ENCODE measurements at places on chromosomes 5 and 9. TPM values are rescaled to one million over a fixed set of nuclear protein-coding genes. Genes with fewer than 3 reads are reported as not detected.

Gene UGT3A1
- total RNA-seq, result not detected

Gene OR1Q1
- total RNA-seq, result not detected

GRCh38 chr9:82495884-82496777 lies 507.6 kb downstream of the SPATA31D1 start:
- DNase-seq, result no peak
- H3K36me3 ChIP-seq, result peaks cover 4% of the 10 kb centered on the region
- no peak overlapping the region for H3K27ac ChIP-seq
- no peaks in the 10 kb centered on the region for H3K27me3 ChIP-seq
- H3K4me3 ChIP-seq, result no peak overlapping the region
- H3K4me1 ChIP-seq, result no peaks in the 10 kb centered on the region

DNA sequence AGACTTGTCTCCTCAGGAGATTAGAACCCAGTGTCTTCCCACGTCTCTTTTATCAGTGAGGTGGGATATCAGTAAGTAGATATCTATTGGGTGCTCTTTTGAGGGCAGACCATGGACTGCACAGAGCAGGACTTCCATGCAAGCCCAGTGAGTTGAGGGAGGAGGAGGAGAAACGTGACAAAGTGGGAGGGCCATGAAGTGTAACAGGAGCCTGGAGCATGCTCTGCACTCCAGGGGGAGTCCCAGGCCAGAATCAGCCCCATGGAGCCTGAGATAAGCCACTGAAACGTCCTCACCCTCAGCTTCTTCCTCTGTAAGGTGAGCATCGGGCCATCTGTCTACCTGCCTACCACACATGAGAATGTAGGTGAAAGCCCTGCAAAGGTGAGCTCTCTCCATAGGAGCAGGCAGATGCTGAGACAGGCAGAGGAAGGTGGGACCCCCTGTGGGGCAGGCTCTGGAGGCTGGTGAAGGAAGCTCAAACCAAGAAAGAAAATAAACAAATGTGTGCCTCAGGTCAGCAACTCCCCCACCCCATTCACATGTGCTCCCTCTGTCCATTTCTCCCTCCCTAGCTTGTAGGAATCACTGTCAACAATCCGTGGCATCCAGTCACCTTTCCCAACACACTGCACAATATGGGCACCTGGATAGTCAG lies 87.4 kb downstream of the NRG2 start:
- no peaks in the 10 kb centered on the region for H3K27me3 ChIP-seq
- no peak for DNase-seq
- no peak overlapping the region for H3K27ac ChIP-seq
- H3K4me3 ChIP-seq, result no peak overlapping the region
- H3K4me1 ChIP-seq, result peaks cover 14% of the 10 kb centered on the region

GRCh38 chr5:54845567-54845941 lies 139.8 kb downstream of the ESM1 start:
- no peak overlapping the region for H3K4me3 ChIP-seq
- H3K27me3 ChIP-seq, result no peaks in the 10 kb centered on the region
- no peak for DNase-seq
- H3K4me1 ChIP-seq, result peaks cover 13% of the 10 kb centered on the region

GRCh38 chr5:128353441-128354107 lies 184.5 kb downstream of the FBN2 start:
- H3K36me3 ChIP-seq, result peaks cover 22% of the 10 kb centered on the region
- no peaks in the 10 kb centered on the region for H3K27me3 ChIP-seq
- no peak overlapping the region for H3K4me3 ChIP-seq
- no peak for DNase-seq
- peaks cover 7% of the 10 kb centered on the region for H3K4me1 ChIP-seq

- H3K27me3 ChIP-seq, result no peaks in the 10 kb centered on the region
- no peak overlapping the region for H3K4me3 ChIP-seq
- H3K36me3 ChIP-seq, result no peaks in the 10 kb centered on the region
- H3K4me1 ChIP-seq, result no peaks in the 10 kb centered on the region
- no peak overlapping the region for H3K27ac ChIP-seq
These were observed 11.1 kb upstream of the CDC42SE2 start for GRCh38 chr5:131252824-131253171.

- no peaks in the 10 kb centered on the region for H3K27me3 ChIP-seq
- H3K4me3 ChIP-seq, result no peak overlapping the region
- DNase-seq, result no peak
- no peaks in the 10 kb centered on the region for H3K4me1 ChIP-seq
These were observed 297.7 kb downstream of the DEPDC1B start for GRCh38 chr5:60402161-60402785.

GRCh38 chr9:115254287-115255180 lies 136.6 kb upstream of the TNC start:
- no peak overlapping the region for H3K27ac ChIP-seq
- no peaks in the 10 kb centered on the region for H3K36me3 ChIP-seq
- DNase-seq, result no peak
- no peaks in the 10 kb centered on the region for H3K4me1 ChIP-seq
- H3K27me3 ChIP-seq, result peaks cover 3% of the 10 kb centered on the region
- no peak overlapping the region for H3K4me3 ChIP-seq
